ENCODE measurements at places on chromosomes 3 and 15.

DNA sequence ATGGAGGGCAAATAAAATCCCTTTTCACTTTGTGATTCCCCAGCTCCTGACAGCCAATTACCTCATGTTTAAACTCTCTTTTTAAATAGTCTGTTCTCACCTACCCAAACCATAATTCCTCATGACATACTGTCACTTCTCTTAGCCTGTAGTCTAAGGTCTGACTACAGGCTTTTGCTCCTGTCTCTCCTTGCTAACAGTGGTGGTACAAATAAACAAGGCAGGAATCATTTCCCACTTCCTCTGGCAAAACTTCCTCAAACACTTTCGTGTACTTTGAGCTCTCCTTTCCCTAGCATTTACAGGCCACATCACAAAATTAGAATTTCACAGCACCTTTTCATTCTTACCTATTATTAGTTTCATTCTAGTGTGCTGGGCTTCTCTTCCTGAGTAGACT lies 51.8 kb downstream of the ATP8B4 start:
- no peak for DNase-seq

GRCh38 chr15:48865370-48866079 lies 12.4 kb upstream of the EID1 start:
- DNase-seq: no peak

DNA sequence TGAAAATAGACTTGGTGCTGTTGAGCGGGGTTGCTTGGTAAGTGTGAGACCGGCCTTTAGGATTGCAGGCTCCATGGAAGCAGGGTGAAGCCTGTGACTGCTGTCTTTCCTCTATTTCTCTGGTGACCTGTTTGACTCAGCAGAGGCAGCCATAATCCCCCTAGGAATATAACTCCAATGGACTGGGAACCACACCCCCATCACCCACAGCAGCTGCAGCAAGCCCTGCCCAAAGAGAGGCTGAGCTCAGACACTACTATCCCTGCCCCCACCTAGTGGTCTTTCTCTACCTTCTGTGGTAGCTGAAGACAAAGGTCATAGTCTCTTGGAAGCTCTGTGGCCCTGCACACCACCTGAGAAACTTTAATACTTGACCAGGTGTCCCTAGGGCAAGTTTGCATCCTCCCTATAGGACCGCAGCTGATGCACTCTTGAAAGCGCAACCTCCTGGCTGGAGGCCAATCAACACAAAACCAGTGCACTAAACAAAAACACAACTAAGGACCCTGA lies 133.6 kb upstream of the MRPL3 start:
- DNase-seq: no peak

GRCh38 chr3:81005992-81006391 lies 755.5 kb downstream of the GBE1 start:
- no peak for DNase-seq

DNA sequence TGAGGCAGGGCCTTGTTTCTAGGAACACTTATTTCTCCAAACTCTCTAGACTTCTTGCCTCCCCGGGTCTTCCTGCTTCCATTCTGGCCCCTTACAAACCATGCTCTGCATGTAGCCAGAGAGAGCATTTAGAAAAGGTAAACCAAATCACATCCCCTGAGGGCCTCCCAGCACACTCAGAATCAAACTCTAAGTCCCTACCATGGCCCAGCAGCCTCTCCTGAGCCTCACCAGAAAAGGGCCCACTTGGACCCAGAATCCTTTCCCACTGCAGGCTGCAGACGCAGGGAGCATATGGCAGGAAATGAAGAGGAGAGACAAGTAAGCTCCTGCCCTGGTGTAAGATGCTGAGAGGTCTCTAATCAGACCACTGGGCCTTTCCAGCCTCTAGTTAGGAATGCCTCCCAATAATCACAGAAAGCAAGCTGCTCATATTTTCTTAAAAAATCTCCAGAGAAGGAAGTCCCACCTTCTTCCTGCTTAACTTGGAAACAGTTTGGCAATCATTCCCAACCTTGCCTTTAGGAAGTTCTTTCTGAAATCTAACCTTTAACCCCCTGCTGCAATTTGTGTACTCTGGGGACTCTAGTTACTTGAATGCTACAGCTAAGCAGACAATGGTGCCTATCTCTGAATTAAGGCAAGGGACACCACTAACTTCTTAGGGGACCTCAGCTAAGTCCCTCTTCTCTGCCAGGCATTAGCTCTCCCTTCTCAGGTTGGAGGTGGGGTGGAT lies 4.2 kb downstream of the AMOTL2 start:
- DNase-seq: no peak

DNA sequence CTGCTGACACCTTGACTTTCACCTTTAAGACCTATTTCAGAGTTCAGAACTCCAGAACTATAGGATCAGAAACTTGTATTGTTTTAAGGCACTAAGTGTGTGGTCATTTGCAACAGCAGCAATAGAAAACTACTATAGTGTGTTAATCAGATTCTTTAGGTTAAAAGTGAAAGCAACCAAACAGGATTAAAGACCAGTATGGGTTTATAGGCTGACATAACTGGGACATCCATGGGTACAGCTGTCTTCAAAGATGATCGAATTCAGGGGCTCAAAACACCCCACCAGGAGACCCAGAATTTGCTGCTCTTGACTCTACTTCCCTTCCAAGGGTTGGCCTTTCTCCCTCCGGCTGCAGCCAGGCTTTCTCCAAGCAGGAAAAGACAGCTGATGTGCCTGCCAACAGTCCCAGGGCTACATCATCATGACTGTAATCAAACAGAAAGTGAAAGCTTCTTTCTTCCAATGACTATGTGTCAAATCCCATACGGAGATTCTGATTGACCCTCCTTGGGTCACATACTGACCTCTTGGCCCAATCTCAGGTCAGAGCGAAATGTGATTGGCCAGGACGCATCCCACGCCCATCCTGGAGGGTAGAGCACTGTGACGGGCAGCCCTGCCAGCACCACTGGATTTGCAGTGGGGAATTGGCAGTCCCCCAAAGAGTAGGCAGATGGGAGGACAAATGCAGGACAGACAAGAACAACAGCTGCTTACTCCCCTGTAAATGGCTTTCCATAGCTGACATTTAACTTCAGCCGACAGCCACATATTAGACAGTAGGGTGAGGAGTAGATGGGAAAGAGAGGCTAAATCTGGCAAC lies 51.4 kb upstream of the RNF7 start:
- no peak for DNase-seq

DNA sequence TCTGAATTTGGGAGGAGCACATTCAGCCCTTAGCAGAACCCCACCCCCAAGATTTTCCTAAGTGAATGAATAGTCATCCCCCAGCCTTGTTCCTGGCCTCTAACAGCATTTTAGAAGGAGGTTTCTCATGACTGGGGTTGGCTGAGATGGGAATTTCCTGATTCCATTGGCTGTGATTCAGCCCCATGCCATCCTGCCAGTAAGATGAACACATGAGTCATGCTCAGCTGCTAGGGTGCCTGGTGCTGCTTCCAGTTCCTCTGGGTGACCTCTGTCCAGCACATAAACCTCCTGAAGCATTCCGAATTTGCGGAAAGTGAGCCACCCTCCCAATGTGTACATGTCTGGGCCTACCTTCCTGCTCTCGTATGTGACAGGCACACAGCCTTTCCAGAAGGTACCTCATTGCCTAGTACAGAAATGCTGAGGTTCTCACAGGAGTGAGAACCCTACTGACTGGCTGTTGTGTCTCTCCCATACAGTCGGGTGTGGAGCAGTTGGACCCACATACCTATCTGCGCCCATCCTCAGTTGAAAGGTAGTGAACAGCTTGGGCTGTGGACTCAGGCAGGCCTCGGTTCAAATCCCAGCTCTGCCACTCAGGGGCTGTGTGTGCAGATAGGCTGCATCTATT lies 91.7 kb downstream of the APBA2 start:
- no peak for DNase-seq

DNA sequence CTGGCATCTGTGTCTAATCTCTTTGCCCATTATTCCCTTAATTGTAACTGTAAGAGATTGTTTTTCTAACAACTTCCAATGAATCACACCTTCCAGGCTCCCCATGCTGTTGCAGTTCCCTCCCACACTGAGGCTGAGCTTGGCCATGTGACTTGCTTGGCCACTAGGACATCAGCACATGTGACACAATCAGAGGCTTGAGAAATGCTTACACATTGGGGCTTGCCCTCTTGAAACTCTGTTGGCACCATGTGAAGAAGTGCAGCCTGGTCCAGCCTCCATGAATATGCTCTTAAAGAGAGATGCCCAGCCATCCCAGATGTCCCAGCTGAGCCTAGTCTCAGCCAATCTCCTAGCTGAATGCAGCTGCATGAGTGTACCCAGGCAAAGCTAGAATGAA lies 326.8 kb upstream of the SOX2 start:
- no peak for DNase-seq

GRCh38 chr3:37041546-37042195 lies 48.4 kb downstream of the MLH1 start:
- DNase-seq: no peak

DNA sequence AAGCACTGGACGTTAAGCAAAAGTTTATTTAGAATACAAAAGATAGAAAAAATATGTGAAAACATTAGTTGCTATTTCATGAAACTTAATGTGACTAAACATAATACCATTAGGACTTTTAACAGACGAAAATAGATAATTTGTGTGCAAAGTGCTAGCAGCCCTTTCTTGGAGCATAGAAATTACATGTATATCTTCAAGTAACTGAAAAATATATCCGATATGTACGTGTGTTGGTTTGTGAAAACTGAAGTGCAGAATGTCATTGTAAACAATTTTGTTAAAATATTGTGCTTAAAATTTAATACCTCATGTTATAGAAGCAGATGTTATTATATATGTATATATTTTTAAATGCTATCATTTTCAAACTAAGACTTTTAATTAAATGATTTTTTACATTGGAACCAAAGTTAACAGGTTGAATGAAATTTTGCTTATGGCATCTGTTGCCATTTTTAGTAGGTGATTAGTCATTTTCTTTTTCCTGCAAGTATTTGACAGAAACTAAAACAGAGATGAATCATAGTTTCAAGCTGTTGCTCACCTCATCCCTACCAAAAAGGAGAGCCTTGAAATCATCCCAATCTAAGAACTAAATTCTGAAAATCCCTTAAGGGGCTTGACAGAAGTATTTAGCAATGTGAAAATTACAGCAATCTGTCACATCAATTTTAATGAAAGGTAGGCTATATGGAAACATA lies 334.8 kb downstream of the NAALADL2 start:
- DNase-seq: no peak

DNA sequence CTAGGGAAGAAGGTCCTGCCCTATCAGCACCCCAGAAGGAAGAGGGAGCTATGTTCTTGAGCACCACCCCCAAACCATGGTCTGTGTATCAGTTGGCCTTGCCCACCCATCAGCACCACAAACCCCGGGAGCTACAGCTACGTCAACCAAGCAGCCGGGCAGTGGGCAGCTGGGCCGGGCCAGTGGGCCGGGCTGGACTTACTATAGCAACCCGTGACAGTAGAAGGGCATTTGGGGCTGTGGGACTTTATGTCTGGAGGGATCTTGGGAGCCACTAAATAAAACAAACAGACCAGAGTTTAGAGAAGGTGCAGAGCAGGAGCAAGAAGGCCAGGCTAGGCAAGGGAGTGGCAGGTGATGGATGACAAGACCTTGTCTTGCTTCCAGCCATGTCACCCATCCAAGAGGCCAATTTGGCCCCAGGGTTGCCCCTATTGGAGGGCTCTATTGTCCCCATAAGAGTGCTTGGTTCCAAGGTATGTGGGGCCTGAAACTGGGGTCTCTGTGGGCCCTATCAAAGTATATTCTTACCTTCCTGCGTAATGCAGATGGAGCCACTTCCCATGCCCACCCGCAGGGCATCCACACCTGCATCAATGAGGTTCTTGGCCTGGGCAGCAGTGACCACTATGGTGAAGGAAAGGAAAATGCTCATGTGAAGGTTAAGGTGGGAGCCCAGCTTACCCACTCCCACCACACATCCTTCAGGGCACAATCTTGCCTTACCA lies 3.2 kb downstream of the IMPDH2 start:
- no peak for DNase-seq

DNA sequence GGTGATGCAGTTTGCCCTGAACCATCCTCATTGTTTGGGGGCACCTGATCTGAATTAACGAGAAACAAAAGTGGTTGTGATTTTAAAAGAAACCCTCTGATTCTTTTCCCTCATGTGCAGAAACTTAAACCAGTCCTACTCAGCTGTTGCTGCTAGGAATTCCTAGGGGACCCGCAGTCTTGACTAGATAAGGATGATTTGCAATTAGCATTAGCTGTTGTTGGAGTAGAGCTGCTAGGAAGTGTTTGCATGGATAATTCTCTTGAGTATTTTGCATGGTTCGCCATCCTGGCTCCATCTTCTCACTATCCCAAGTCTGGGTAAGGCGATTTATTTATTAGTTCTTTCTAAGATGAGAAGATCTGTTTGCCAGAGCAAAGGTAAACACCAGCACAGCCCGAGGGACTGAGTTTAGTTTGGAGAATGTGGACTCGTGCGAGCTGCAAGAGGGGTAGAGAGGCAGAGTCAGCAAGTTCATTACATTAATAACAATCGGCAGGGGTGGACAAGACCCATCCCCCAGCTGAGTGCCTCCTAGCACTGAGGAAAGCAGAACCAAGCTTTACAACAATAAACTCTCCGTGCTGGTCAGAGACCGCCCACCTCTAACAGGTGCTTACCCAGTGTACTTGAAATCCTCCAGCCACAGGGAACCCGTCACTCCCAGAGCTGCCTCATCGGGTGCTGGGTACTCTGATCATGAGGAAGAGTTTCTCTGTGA lies 4.1 kb downstream of the FGD5 start:
- DNase-seq: no peak

DNA sequence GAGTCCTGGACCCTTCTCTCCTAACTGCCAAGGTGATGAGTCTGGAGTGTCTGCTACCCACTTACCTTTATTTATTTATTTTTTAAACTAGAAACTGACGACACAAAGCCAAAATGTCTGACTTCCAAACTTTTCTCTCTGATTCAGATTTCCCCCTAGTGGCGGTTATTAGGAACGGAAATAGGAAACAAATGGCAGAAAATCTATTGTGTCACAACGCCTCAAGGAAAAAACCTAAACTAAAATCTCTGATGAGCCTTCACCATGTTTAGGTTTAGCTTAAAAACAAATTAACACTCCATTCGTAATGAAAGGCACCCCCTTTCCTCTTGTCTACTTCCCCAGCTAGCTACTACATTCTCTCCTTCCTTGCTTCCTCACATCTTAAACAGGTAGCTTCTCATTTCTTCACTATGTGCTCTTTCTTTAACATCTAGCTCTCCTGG lies 94.0 kb upstream of the MEX3B start:
- DNase-seq: no peak

DNA sequence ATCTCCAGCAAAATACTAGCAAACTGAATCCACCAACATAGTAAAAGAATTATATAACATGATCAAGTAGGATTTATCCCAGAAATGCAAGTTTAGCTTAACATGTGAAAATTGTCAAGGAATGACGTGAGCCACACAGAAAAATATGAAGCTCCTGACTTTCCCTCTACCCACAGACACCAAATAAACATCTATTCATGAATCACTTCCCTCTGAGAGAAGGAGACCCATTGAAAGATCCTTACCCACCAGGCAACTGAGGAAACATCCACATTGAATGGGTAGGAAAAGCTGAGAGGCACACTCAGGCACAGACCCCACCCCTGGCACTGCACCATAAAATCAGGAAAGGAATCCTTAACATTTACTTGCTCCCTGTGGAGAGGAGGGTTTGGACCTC lies 102.2 kb upstream of the MANF start:
- no peak for DNase-seq

- no peak for DNase-seq
Measured at GRCh38 chr3:151770956-151771355, 37.2 kb downstream of the AADACL2 start.

GRCh38 chr3:193187070-193187722 lies 53.8 kb upstream of the PLAAT1 start:
- DNase-seq: no peak

Measured in activated T-cell treated with anti-CD3 and anti-CD28 coated beads, Interleukin-2, amount 50 U/mL, for 1 hour (primary cell).